ENCODE measurements at places on chromosomes 5 and 9. TPM values are rescaled to one million over a fixed set of nuclear protein-coding genes. Genes with fewer than 3 reads are reported as not detected.

DNA sequence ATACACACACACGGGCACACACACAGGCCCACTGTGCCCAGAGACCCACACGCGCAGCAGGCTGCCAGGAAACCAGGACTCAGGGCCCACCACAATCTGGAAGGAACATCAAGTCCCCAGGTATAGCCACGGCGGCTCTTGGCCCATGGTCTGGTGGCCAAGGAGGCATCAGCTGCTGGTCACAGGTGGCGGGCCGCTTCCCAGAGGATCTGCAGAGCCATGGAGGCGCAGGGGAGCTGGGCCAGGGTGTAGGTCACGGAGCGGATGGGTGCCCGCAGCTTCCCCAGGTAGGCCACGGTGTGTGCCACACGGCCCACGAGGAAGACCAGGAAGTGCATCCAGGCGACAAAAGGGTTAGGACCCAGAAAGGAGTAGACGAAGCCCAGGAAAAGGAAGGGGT is 13.4 kb downstream of the PTGES start:
- no peak for DNase-seq

DNA sequence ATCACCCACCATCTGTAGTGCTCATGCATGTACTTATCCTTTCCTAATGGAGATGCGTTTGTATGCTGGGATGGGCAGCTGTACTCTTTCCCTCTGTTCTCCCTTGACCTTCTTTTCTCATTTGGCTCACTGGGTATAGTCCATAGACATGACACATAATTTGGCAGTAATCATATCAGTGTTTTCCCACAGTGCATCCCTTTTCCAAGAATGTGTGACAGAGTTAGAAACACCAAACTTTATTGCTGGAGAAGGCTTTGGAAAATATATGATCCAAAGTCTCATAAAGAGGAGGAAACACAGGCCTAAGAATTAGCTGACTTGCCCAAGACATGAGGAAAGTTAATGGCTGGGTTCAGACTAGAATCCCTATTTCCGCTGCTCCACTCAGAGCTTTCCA is 1233.4 kb upstream of the DMAC1 start:
- no peak for DNase-seq

- no peak for DNase-seq
Observed at GRCh38 chr5:21452449-21452848, 1400.7 kb downstream of the CDH12 start.

Gene CCL28
- 0.22 TPM for polyA plus RNA-seq

Gene CKMT2
- polyA plus RNA-seq = 68.1 TPM

- no peak for DNase-seq
Observed at GRCh38 chr9:96084331-96084734, 208.8 kb downstream of the ERCC6L2 start.

DNA sequence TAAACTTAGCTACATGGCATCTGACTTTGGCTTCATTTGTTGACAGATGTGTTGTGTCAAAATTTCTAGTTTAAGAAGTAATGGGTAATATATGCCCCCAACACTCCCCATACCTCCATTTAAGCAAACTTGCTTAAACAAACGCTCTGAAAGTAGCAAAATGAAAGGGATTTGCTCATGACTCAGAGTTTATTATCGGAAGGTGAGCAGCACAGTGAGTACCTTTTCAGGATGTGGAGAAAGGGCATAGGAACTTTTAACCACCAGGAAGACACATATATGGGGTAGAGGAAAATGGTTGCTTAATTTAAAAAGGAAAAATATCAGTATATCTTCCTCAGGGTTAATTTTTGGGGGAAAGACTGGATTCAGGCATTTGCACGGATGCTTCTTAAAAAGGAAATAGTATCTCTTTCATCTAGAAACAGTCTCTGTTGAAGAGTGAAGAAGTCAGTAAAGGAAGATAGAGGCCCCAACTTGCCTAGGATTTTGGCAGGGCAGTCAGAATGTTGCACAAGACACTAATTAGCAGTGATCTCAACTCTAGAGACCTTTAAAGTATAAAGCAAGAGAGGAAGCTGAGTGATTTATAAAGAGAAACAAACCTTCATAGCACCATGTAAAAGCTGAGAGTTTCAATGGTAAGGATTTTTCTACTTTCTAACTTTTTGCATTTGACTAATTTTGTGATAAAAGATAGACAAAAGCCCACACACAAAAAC is 155.1 kb downstream of the TRIO start:
- no peak for DNase-seq

Gene PCSK5
- polyA plus RNA-seq = 13.4 TPM

DNA sequence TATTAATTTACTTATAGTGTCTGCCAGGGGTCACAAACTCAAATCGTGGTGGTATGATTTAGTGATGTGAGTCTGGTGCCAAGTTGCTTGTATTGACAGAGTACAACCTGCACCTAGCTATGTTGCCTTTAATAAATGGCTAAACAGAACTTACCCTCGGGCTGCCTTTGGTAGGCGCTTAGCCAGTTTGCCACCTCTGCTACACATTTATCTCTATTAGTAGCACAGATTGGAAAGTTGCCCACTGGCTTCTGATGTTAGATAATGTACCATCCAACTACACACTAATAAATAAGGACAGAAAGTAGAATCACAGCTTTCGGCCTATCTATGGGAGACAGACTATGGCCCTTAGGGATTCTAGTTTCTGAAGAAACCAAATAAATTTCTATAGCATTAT is 368.4 kb downstream of the MAN2A1 start:
- DNase-seq = no peak

Gene LCN6
- polyA plus RNA-seq = not detected

- DNase-seq = no peak
Observed at GRCh38 chr9:9615086-9615485, 997.7 kb downstream of the PTPRD start.

DNA sequence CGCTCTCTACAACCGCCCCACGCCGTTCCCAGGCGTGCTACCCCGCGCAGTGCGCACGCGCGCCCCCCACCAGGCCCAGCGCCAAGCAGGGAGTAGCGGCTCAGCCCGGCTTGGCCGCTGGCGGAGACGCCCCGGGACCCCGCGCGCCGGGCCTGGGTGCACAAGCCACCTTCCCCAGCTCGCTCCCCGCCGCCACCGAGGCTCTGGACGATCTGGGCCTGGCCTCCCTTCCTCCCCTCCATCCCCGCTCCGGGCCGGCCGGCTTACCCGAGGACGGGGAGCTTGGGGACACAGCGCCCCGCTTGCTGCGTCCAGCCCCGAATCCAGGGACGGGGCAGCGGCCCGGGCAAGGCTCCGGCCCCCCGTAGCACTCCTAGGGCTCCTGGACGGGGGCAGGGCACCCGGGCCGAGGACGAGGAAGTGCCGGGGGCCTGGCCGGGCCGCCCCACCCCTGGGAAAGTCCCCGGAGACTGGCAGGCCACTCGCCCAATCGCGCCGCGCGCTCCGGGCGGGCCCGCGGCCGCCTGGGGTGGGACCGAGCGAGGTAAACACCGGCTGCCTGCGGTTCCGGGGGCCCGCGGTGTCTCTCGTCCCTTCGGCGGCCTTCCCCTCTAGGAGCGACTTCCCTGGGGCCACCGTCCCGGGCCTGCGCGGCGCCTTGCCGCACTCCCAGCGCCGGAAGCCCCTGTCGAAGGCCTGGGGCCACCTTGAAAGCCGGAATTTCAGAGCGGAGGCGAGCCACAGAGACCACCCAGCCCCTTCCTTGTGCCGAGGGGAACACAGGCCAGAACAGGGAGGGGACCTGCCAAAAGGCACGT is at the start of gene TNIP1:
TNIP1 (minus strand) TSS at position 422 of the 818 bp plus-strand sequence. CDS start 15,939 bp downstream, outside the sequence.
- DNase-seq = peak; percentile 93

DNA sequence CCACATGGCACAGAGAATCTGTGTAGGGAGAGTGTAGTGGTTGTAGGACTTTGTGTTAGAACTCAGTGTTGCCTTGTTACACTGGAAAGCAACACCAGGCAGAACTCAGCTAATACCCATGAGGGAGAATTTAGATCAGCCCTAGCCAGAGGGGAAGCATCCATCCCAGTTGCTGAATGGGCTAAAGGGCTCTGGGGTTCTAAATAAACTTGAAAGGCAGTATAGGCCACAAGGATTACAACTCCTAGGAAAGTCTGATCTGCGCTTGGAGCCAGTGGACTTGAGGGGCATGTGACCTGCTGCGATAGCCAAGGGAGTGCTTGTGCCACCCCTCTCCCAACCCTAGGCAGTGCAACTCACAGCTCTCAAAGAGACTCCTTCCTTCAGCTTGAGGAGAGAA is 26.9 kb downstream of the PTGS1 start:
- DNase-seq = no peak

GRCh38 chr9:75359638-75360037 is 271.3 kb downstream of the OSTF1 start:
- no peak for DNase-seq

DNA sequence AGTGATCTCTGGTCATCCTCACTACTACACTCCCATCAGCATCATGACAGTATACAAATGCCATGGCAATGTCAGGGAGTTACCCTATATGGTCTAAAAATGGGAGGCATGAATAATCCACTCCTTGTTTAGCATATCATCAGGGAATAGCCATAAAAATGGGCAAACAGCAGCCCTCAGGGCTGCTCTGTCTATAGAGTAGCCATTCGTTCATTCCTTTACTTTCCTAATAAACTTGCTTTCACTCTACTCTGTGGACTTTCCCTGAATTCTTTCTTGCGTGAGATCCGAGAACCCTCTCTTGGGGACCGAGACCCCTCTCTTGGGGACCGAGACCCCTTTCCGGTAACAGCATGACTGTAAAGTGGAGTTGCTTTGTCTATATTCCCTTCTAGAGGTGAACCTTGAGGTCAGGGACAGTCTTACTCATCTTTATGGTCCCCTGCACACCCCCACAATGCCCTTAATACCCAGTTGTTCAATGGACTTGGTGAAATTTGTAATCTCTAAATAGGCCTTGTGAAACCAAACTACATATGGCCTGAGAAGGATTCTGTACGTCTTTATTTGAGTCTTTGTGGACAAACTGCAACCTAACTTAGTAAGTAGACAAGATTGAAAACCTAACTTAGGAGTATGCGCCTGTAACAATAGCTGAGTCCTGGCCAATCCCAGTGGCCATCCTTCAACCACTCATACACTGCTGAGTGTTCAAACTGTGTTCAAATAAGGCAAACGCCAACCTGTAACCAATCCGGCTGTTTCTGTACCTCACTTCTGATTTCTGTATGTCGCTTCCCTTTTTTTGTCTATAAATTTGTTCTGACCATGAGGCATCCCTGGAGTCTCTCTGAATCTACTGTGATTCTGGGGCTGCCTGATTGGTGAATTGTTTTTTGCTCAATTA is 32.3 kb upstream of the UBTD2 start:
- no peak for DNase-seq

DNA sequence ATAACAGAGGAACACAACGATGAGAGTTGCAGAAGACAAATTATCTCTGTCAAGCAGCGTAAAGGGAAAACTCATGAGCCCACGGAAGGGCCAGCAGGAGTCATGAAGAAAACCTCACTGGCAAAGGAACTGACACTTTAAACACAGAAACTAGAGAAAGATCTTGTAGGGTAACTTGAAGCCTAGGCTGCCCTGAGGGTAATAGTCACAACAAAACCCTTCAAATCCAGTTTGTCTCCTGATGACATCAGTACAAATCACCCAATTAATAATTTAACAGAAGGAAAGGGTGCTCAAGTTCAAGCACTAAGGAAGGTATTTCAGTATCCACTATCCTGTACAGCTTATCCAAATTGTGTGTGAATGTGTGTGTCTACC is 549.1 kb downstream of the MTRR start:
- no peak for DNase-seq

Gene FAT2
- not detected for polyA plus RNA-seq

GRCh38 chr5:5490774-5491347 is 68.4 kb downstream of the ICE1 start:
- DNase-seq = no peak

Gene PCDHB9
- polyA plus RNA-seq = 2.4 TPM

DNA sequence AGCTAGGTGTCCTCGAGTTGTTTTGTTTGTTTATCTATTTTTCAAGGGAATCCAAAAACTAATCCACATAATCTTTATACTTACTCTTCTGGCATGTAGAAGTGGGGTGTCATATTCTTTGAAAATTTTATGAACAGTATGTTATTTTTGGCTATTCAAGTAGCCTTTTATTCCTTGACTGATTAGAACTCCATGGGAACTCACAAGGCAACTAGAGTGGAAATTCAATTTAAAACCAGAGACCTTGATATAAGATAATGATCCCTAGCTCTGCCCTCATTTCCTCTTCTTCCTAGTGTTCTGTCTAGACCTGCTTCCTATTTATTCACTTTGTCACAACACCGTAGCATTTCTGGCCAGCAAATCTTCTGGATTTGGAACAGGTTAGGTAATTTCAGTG is 1123.7 kb upstream of the C9orf72 start:
- no peak for DNase-seq

DNA sequence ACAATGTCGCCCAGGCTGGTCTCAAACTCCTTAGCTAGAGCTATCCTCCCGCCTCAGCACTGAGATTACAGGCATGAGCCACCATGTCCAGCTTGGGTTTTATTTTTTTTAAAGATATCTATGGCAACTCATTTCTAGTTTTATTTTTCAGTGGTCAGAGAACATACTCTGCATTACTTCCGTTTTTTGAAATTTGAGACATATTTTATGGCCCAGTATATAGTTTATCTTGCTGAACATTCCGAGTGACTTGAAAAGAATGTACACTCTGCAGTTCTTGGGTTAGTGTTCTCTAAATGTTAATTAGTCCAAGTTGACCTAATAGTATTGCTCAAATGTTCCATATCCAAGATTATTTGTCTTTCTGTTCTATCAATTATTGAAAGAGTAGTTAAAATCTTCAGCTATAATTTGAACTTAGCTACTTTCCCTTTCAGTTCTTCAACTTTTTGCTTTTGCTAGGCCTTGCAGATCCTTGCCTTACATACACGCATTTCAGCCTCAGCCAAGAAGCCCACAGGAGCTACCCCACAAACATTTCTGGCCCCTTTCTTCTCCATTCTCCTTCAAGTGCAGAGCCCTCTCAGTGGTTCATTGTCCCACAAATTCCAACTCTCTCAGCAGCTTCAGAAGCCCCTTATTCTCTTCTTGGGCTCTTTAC is 22.3 kb upstream of the SNAPC3 start:
- no peak for DNase-seq

Gene CTNND2
- not detected for polyA plus RNA-seq

Gene GPX8
- 60.3 TPM for polyA plus RNA-seq

Gene SLC34A1
- polyA plus RNA-seq = not detected

DNA sequence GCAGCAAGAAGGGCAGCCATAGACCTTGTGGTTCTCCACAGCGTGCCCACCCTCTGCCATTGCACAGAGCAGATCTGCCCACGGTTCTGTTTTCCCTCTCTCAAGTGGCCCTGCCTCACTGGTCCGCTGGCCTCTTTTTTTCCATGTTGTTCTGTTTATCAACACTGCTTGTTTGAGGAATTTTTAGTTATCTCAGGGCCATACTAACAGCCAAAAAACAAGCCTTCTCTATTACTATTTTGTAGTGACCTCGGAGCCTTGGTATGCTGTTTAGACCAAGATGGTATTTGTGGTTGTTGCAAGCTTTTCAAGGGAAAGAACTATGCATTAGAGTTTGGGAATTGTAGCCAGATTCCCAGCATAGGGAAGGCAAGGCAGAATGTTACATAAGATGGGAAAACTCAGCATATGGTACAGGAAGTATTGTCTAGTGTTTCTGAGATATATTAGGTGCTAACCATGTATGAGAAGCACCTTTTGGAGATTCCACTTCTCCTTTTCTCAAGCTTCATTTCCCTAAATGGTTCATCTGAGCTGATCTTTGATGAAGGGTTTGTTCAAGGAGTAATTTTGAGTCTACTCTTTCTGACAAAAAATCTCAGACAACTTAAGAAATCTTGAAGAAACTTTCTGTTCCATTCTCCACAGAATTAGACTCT is 54.3 kb downstream of the NUP214 start:
- no peak for DNase-seq

All from muscle of arm (tissue), 14 donors.